Thoracic aorta (tissue), 2 donors: ENCODE measurements at places on chromosomes 6 and 20. TPM values are rescaled to one million over a fixed set of nuclear protein-coding genes. Genes with fewer than 3 reads are reported as not detected.

- H3K4me1 ChIP-seq = no peaks in the 10 kb centered on the region
- DNase-seq = no peak
- H3K27ac ChIP-seq = no peak overlapping the region
- no peaks in the 10 kb centered on the region for H3K27me3 ChIP-seq
Measured at GRCh38 chr20:2603816-2604505, 48.5 kb upstream of the NOP56 start.

DNA sequence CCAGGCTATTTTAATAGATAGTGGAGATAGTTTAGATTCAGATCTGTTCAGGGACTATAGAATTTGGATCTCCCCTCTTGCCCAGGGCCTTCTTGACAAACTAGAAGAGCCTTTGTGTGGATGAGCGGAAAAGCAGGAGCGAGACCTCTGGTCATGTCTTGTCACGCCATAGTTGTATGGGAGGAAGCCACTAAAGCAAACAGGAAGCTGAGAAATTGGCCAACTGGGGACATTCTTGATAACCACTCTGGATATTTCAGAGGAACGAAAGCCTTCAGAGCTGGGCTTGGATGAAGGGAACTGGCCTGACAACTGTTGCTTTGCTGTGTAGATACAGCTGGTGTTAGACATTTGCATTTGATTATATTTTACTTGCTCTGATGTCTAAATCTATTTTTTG lies 54.1 kb upstream of the EXOC2 start:
- no peak overlapping the region for H3K4me3 ChIP-seq
- H3K4me1 ChIP-seq = no peaks in the 10 kb centered on the region
- H3K27ac ChIP-seq = no peak overlapping the region
- no peaks in the 10 kb centered on the region for H3K36me3 ChIP-seq

- no peak overlapping the region for H3K27ac ChIP-seq
- H3K4me1 ChIP-seq = peaks cover 25% of the 10 kb centered on the region
- no peak for DNase-seq
- H3K4me3 ChIP-seq = no peak overlapping the region
- no peaks in the 10 kb centered on the region for H3K27me3 ChIP-seq
Measured at GRCh38 chr6:25472306-25472705, 179.7 kb upstream of the SCGN start.

- no peaks in the 10 kb centered on the region for H3K4me1 ChIP-seq
- H3K27ac ChIP-seq = no peak overlapping the region
- no peak overlapping the region for H3K4me3 ChIP-seq
Measured at GRCh38 chr6:107689951-107690642, 134.0 kb downstream of the SCML4 start.

DNA sequence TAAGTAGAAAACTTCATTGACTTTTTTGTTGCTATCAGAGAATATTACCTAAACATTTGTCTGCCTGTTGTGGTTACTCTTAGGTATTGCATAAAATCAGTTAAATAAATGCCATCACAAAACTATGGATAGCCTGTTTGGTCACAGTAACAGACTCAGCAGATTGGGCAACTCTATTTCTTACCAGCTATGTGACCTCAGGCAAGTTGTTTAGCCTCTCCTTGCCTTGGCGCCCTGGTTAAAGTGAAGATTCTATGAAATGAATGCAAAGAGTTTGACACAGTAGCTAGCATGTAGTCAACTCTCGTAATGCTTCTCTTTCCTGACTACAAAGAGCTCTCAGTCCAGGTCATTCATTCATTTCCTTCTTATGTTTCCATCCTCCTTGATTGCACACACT lies 82.5 kb upstream of the ID4 start:
- H3K27ac ChIP-seq = no peak overlapping the region
- H3K27me3 ChIP-seq = no peaks in the 10 kb centered on the region
- H3K36me3 ChIP-seq = no peaks in the 10 kb centered on the region
- peaks cover 4% of the 10 kb centered on the region for H3K4me1 ChIP-seq

The MYCT1 gene
- 14.7 TPM for total RNA-seq

DNA sequence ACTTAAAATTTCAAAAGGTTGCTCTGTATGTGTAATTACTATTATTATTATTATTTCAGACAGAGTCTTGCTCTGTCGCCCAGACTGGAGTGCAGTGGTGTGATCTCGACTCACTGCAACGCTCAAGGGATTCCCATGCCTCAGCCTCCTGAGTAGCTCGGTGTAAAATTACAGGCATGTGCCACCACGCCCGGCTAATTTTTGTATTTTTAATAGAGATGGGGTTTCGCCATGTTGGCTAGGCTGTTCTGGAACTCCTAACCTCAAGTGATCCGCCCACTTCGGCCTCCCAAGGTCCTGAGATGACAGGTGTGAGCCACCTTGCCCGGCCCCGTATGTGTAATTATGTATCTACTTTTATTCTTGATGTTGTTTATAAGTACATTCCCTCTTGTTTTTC lies 65.3 kb upstream of the ZNF217 start:
- no peak overlapping the region for H3K4me3 ChIP-seq
- H3K27me3 ChIP-seq = no peaks in the 10 kb centered on the region
- no peak overlapping the region for H3K27ac ChIP-seq
- no peak for DNase-seq
- H3K4me1 ChIP-seq = peaks cover 31% of the 10 kb centered on the region

DNA sequence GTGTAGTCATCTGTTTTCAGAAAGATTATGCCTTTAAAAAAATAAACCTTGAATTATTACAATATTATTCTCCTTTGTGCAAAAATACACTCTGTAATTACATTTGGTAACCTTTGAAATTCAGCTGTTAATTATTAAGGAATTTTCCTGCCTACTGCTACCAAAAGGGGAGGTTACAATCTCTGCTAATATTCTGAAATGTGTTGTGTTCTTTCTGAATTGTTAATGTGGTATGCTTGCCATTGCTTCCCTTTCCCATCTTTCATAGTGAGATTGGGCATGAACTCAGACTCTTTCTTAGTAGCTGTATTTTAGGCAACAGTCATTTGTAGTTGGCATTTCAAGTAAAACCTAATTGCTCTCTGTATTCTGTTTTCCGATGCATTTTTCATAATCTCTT lies 73.0 kb downstream of the PHF3 start:
- H3K27ac ChIP-seq = no peak overlapping the region
- H3K27me3 ChIP-seq = no peaks in the 10 kb centered on the region
- DNase-seq = no peak

- H3K27ac ChIP-seq = no peak overlapping the region
- no peak for DNase-seq
- H3K4me1 ChIP-seq = peaks cover 8% of the 10 kb centered on the region
- no peak overlapping the region for H3K4me3 ChIP-seq
- no peaks in the 10 kb centered on the region for H3K36me3 ChIP-seq
Measured at GRCh38 chr6:16157909-16158308, 29.0 kb downstream of the MYLIP start.

The SH3BGRL2 gene
- total RNA-seq = 29.1 TPM

DNA sequence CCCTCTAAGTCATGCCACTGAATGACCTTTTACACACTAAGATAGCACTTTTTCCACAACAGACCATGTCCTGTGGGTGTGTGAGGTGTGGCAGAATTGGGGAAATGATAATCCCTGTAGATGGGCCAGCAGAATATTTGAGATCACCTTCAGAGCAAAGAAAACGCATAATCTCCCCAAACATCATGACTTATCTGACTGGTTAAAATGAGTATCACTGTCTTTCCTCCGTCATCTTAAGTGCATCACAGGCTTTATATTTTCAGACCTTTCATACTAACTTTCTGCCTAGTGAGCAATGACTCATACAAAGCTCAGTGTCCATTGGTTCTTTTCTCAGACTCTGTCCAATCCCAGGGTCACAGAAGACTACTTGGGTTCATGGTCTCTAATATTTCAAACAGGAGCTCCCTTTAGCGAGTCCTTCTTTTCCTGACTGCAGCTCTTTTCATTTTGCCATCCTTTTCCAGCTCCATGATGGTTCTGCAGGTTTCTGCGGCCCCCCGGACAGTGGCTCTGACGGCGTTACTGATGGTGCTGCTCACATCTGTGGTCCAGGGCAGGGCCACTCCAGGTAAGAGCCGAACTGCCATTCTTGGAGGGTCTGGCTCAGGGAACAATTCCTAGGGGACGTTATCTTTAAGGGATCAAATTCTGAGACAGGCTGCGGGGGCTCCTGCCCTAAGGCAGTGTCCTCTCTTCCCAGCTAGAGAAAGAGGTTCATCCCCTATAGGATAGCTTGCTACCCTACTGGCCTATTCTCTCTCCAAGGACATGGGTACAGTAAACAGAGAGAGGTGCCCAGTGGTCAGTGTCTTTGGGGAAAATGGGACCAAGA lies at the start of gene HLA-DPB1:
TSS of gene HLA-DPB1 (plus strand) at position 423 of the 838 bp plus-strand sequence. CDS start at position 475, 52 bp downstream.
- H3K36me3 ChIP-seq = no peaks in the 10 kb centered on the region
- peak within 1 kb of the TSS; percentile 50 for H3K4me3 ChIP-seq
- H3K27ac ChIP-seq = peak within 1 kb of the TSS; percentile 30
- H3K4me1 ChIP-seq = peaks cover under 1% of the 10 kb centered on the region
- no peaks in the 10 kb centered on the region for H3K27me3 ChIP-seq
- DNase-seq = no peak

The MROH8 gene
- 1.6 TPM for total RNA-seq

GRCh38 chr6:76681781-76682180 lies 609.3 kb upstream of the IMPG1 start:
- no peak for DNase-seq
- H3K36me3 ChIP-seq = no peaks in the 10 kb centered on the region
- no peaks in the 10 kb centered on the region for H3K27me3 ChIP-seq
- no peak overlapping the region for H3K27ac ChIP-seq
- no peak overlapping the region for H3K4me3 ChIP-seq

- no peak overlapping the region for H3K27ac ChIP-seq
- H3K4me3 ChIP-seq = no peak overlapping the region
- DNase-seq = no peak
- no peaks in the 10 kb centered on the region for H3K36me3 ChIP-seq
- H3K27me3 ChIP-seq = no peaks in the 10 kb centered on the region
Measured at GRCh38 chr20:40743141-40743775, 54.2 kb upstream of the MAFB start.

The SAMD10 gene
- 3.0 TPM for total RNA-seq

The SPTLC3 gene
- total RNA-seq = 4.5 TPM

DNA sequence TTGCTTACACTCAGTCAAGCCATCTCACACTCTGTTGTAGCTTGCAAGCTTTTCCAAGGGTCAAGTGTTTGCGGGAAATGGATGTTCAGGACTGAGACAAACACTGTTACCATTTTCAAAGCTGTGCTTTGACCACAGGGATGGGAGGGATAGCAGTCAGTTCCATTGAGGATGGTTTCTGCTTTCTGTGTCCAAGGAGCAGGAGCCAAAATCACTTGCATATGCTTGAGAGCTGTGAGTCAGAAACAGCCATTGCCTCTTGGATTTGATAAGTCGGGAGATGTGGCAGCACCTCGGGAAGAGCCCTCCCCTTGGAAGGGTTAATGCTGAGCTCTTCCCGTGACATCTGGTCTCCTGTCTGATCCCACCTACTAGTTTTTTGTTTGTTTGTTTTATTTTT lies 85.2 kb downstream of the TCP11 start:
- peak overlapping the region; percentile 3 for H3K27ac ChIP-seq
- no peak for DNase-seq

DNA sequence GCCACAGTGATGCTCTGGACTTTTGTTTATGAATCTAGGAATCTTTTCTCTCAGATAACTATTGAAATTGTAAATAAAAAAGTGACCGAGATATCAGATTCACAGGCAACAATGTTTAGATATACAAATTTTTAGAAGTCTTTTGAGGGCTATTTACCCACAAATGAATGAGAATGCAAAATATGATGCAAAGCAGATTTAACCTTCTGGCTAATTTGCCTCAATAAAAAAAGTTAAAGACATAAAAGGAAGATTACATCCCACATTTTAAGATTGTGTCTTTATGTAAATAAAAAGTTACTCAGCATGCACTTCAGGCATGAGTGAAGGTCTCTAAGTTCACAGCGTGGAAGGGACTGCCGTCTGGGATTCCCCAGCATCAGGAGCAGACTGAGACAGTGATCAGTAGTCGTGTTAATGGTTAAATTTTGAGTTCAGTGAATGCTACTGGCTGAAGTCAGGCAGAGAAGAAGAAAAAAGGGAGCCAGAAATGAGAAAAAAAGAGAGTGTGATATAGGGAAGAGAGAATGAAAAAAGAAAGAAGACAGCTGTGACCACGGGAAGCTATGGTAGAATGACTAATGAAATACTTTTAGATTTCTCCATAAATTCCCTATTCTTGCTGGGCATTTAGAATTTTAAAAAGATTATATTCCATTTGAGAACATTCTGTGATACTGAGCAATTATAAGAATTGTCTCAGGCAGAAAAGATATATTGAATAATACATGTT lies 93.6 kb downstream of the MYB start:
- no peaks in the 10 kb centered on the region for H3K36me3 ChIP-seq
- H3K4me1 ChIP-seq = no peaks in the 10 kb centered on the region
- H3K27me3 ChIP-seq = no peaks in the 10 kb centered on the region
- no peak overlapping the region for H3K27ac ChIP-seq
- no peak overlapping the region for H3K4me3 ChIP-seq

GRCh38 chr20:52482044-52482443 lies 290.5 kb upstream of the ZFP64 start:
- no peak overlapping the region for H3K4me3 ChIP-seq
- no peaks in the 10 kb centered on the region for H3K27me3 ChIP-seq
- H3K4me1 ChIP-seq = no peaks in the 10 kb centered on the region
- no peak overlapping the region for H3K27ac ChIP-seq

DNA sequence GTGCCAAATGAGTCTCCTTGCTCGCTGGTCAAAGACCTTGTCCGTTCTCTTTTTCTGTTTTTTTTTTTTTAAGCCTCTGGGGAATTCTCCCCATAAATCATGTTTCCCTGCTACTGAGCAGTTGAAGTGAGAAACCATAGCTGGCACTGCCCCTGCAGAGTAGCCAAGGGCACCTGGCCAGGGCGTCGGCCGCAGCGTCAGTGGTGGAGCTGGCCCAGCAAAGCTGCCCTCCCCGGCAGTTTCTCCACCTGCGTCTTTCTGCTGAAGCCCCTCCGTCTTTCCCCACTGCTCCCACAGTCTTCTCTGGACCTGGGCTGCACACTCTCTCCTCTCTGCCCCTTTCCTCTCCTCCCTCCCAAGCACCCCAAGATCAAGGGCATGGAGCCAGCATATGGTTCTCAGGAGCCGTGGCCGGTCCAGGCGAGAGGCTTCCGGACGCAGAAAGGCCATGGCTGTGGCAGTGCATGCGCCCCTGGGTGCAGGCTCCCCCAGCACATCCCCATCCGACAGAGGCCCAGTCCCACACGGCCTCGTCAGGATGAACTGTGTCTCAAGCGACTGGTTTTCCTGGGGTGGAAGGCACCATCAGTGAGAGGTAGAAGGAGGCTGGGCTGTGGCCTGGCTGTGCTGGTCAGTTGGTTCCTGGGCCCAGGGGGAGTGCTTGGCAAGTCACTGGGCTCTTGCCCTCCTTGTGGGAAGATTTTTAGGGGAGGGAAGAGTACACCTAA lies 218.1 kb downstream of the ERMARD start:
- no peaks in the 10 kb centered on the region for H3K36me3 ChIP-seq
- no peaks in the 10 kb centered on the region for H3K4me1 ChIP-seq
- H3K27ac ChIP-seq = no peak overlapping the region

The SYCP2L gene
- total RNA-seq = 0.63 TPM

The POM121L2 gene
- total RNA-seq = not detected

The JPH2 gene
- total RNA-seq = 179 TPM

DNA sequence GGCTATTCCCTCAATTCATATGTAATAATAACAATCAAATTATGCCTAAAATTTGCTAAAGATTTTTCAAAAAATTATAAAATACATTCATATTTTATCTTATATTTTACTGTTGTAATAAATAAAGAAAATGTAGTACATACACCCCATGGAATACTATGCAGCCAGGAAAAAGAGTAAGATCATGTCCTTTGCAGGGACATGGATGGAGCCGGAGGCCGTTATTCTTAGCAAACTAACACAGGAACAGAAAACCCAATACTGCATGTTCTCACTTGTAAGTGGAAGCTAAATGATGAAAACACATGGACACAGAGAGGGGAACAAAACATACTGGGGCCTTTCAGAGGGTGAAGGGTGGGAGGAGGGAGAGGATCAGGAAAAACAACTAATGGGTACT lies 584.2 kb upstream of the MMS22L start:
- no peak overlapping the region for H3K27ac ChIP-seq
- no peak overlapping the region for H3K4me3 ChIP-seq
- no peaks in the 10 kb centered on the region for H3K36me3 ChIP-seq
- no peaks in the 10 kb centered on the region for H3K27me3 ChIP-seq
